DMS153 (cell line): ENCODE measurements at places on chromosomes 3 and 15.

DNA sequence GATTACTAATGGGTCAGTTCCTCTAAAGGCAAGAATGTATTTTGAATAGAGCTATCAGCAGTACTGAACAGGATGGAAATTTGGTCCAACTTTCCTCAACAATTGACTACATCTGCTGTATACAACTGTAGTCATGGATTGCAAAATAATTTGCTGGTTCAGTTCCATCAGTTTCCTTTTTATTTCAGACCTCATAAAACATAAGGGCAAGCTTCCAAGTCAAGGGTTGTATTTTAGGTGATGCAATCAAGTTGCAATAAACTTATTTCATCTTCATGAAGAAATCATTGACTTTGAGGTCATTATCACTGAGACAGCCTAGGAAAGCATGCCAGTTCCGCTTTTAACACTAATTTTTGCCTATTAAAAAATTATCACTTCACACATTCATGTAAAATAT is 90.4 kb upstream of the TSEN2 start:
- no peak for DNase-seq

DNA sequence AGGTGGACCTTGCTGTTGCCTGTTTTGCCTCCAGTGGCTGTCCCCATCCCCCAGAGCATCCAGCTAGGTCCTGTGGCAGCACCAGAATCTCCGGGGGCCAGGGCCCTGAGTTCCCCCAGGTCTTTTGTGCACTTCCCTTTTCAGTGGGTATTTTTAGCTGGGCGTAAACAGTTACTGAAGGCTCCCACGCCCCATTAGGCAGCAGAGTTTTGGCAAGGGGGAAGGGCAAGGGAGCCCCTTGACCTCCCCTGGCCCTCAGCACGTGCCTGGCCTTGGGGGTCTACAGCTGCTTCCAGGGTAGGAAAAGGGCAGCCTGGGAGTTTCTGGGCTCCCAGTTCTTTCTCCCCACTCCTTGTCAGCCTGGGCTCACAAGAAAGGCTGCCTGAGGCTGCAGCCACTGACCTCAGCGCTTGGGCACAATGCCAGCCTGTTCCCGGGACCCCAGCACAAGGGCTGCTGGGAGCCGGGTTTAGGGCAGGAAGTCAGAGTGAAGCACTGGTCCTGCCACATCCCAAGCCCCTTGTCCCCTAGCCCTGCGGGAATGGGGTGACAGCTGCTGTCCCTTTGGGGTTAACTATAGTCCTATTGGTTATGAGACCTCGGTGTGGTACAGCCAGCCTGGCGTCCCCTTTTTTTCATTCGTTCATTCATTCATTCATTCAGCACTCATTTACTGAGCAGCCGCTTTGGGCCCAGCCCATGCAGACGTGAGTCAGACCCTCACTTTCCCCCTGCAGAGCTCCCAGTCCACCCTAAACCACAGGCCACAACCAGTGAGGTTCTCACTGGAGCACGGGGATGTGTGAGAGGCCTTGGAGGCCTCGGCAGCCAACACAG is 8.4 kb downstream of the CSK start:
- DNase-seq, result no peak

DNA sequence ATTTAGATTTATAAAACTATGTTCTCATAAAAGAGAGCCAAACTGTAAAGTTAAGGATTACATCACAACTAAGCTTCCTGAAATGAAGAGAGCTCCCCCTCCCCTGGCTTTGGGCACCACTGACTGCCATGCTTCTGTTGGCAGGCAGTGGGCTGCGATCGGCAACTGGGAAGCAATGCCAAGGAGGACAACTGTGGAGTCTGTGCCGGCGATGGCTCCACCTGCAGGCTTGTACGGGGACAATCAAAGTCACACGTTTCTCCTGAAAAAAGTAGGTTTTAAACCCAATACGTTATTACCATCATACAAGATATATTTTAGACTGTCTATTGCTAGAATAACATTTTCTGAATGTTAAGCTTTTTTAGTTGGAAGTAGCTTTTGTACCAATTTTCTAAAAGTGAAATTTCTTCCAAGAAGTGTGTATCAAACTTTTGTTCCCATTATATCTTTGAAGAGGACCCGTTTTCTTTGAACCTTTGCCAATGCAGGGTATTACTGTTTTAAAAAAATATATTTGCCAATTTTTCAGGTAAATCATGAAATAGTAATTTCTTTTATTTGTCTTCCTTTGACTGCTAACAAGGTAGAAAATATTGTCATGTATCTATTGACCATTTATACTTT is 184.1 kb downstream of the ADAMTSL3 start:
- no peak for DNase-seq

- peak; percentile 26 for DNase-seq
Observed at GRCh38 chr3:138051947-138052802, 42.2 kb downstream of the CLDN18 start.

DNA sequence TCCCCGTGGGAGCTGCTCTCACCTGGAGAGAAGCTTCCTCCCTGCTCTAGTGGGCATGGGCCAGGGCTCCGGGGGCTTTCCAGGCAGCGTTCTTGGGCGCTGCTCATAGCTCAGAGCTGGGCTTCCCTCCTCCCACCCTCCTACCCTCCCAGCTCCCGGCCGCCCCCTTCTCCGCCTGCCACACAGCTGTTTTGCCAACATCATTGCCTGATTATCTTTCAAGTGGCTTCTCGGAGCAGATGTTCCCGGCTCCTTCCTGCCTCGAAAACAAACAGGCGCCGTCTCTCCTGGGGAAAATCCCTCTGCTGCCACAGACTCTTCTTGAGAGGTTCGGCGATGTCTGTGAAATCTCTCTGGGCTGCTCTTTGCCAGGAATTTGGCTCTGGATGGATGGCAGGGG is 195.6 kb downstream of the RPLP1 start:
- DNase-seq, result no peak

GRCh38 chr3:53795176-53795575 is 51.0 kb downstream of the CHDH start:
- no peak for DNase-seq

GRCh38 chr15:25733856-25734679 is 129.1 kb downstream of the ATP10A start:
- no peak for DNase-seq

DNA sequence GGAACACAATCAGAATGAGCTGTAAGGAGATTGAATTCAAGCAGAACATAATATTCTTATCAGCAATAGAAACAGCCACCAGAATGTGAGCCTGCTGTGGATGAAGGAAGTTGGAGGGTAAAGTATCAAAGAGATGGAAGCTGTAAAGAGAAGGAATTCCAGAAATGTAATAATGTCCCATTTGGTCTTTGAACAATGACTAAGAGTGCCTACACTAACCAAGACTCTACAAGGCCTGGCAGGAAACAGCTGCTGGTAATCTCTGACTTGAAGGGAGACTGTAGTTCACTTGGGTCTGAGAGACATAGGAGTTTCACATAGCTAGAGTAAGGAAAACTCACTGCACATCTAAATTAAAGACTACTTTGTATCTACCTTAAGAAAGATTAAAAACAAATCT is 1176.0 kb upstream of the ALCAM start:
- no peak for DNase-seq

DNA sequence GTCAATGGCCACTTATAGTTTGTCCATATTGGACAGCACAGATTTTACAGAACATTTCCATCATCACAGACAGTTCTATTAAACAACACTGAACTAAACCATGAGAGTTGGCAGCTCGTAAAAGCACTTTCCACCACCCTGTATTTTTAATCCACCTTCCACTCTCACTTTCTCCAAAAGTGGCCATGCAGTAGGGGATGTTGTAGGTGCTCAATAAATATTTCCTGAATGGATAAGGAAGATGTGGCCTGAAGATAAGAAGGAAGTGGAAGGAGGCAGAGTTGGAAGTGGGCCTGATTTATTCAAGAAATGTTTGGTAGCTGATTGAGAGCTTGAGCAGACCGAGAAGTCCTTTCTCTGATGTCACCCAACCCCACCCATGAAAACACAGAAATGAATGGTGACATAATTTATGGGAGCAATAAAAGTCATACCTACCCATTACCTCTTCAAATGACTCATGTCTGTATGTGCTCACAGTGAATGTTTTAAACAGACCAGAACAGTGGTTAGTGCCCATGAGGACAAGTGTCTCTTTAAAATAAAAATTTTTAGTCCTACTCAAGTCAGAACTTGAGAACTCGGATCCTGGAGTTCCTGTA is 39.6 kb upstream of the CTNNB1 start:
- peak; percentile 43 for DNase-seq

GRCh38 chr3:59608356-59608755 is 558.5 kb upstream of the CFAP20DC start:
- peak; percentile 88 for DNase-seq

DNA sequence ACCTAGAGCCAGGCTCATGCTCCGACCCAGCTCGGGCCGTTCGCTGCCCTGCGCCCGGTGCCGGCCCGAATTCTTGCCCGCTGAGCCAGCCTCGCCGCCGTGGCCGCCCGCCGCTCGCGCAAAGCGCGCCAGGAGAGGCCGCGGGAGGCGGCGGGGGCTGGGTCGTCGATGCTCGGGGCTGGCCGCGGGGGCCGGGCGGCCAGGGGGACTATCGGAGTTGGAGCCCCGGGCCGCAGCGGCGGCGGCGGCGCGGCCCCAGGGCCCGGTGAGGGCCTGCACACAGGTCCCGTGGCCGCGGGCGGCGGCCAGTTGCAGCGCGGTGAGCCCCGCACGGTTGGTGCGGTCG is 1.1 kb downstream of the ANKRD63 start:
- no peak for DNase-seq

- no peak for DNase-seq
Observed at GRCh38 chr3:23071296-23071695, 131.8 kb upstream of the UBE2E2 start.

DNA sequence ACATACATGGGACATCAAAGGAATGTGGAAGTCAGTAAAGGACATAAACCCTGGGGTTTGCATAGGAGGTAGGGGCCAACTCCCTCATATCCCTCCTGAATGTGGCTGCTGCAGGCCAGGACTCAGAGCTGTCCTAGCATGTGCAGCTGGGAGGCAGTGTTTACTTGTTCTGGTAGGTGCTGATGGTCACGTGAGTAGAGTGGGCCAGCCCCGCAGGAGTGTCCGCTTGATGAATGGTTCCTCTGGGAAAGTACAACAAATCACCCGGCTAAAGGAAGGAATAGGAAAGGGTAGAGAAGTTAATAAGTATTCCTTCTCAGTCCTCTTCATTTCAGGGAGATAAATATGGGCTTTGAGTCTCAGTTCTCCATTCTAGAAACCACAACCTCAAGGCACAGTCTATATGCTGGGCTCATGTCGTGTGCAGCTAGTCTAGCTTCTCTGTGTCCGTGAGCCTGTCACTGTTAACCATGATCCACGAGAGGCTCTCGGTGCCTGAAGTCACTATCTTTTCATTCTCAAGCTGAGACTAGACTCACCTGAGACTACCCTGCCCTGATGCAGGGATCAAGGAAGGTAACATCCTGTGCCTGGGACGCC is 17.9 kb downstream of the RIOX2 start:
- DNase-seq, result no peak

DNA sequence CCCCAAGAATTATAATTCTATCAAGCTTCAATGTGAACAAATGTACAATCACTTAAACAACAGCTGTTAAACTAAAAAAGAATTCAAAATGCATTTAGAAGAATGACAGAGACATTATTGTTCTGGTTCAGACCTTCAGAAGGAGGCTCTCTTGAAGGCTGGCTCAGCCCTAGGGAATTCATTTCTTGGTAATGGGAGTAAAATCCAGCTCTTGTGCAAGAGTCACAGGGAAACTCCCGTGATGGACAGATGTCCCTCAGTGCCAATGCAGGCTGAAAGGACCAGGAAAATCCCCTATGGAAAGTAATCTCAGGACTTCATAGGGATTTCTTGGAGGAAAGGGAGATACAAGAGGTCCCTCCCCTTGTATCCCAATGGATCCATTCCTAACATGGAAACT is 149.9 kb upstream of the STT3B start:
- no peak for DNase-seq

DNA sequence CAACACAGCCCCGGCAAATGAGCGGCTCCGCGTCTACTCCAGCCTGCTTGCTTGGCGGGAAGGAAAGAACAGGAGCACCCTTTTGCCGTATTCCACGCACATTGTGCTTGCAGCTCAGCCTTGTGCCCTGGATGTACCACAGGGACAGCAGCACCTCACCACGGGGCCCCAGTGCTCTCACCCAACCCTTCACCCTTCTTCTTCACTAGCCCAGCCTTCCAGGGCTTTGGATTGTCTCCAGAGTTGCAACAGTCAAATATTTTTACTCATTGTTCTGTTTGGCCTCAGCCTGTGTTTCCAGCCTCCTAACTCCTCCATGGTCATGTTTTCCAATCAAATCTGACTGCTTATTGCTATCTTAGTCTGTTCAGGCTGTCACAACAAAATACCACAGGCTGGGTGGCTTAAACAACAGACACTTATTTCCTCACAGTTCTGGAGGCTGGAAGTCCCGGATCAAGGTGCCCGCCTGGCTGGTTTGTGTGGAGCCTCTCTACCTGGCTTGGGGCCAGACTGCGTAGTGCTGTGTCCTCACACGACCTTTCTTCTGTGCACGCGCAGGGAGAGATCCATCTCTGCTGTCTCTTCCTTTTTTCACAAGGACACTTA is 79.2 kb upstream of the ABHD17C start:
- DNase-seq, result peak; percentile 79

- no peak for DNase-seq
Observed at GRCh38 chr15:40234783-40235182, 4.1 kb upstream of the PAK6 start.

- no peak for DNase-seq
Observed at GRCh38 chr15:57550640-57551039, 41.1 kb upstream of the MYZAP start.

DNA sequence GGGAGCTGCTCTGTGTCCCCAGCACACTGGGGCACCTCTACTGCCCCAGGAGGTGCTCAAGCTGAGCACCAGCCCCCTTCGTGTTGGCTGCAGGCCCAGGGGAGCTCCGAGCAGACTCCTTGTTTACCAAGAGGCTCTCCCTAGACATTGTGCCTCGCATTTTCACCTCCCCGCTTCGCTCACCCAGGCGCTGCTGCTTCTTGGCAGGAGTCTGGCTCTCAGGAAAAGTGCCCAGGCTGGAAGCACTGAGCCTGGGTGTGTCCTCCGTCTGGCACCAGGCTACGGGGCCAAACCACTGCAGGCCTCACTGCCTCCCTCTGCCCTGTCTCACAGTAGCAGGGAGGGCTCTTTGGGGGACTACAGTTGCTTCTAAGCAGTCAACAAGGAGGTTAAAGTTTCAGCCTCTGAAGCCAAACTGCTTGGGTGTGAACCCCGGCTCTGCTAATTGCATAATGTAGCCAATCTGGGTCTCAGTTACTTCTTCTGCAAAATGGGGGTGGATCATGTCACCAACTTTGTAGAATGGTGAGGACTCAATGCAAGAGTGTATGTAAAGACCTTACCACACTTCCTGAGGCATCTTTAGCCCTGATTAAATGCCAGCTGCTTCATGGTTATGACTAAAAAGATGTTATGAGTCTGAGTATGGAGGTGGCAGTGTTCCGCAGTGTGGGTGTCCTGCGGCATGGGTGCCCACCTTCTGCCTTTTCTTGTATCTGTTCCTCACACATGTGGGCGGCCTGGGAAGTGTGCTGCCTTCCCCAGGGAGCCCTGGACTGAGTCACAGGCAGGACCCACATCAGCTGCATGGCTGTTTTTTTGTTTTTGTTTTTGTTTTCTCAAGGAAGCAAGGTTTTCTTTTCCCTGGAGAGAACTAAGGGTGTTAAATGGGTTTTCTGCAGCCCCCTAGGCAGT is 88.9 kb downstream of the CLSTN2 start:
- no peak for DNase-seq

GRCh38 chr3:52446631-52447511 is 2.0 kb upstream of the SEMA3G start:
- no peak for DNase-seq

GRCh38 chr3:88947013-88947412 is 160.4 kb upstream of the EPHA3 start:
- DNase-seq, result no peak
